Mammary epithelial cell (primary cell): ENCODE measurements at places on chromosomes 7 and 10. TPM values are rescaled to one million over a fixed set of nuclear protein-coding genes. Genes with fewer than 3 reads are reported as not detected.

GRCh38 chr7:75624134-75624832 lies 114.5 kb downstream of the HIP1 start:
- DNase-seq = no peak

DNA sequence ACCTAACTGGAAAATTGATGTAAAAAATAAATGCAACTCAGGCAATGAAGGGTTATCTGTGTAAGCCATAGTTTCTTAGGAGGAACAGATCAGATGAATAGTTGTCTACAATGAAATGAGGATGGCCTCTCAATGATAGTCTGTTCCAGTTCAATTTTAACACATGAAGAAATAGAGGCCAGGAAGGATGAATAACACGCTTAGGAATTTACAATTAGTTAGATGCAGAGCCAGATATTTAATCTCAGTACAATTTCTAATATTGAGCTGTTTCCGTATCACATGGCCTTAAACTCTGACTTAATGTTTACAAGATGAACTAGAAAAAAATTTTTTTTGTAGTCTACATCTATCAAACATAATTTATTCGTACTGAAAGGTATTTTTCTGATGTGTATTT lies 176.6 kb downstream of the GALNT11 start:
- DNase-seq = peak; percentile 32

Gene TMEM26
- not detected for polyA plus RNA-seq

Gene ATP6V0A4
- polyA plus RNA-seq = 0.93 TPM

Gene PVRIG
- polyA plus RNA-seq = not detected
